Heart right ventricle (tissue), 16 donors: ENCODE measurements at places on chromosomes 5 and 9.

- no peak for DNase-seq
Observed at GRCh38 chr5:158679221-158679641, 420.5 kb downstream of the EBF1 start.

DNA sequence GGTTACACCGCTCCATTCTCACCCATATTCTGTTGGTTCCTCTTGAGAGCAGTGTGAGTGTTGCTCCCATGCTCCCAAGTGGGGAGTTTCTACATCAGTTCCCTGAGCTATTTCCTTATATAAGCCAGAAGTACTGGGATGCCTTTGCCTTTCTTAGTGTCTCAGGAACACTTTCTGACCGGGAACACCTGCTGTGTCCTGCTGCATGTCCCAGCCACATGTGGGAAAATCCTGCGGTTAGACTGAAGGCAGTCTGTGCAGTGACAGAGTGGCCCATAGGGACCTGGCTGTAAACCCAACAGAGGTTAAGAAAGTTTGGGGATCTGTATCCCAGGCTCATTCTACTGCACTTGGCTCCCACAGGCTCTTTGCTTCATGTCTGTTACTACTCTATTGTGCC lies 126.0 kb downstream of the EGFLAM start:
- no peak for DNase-seq

GRCh38 chr5:88885002-88885401 lies 2.0 kb upstream of the MEF2C start:
- DNase-seq = no peak

DNA sequence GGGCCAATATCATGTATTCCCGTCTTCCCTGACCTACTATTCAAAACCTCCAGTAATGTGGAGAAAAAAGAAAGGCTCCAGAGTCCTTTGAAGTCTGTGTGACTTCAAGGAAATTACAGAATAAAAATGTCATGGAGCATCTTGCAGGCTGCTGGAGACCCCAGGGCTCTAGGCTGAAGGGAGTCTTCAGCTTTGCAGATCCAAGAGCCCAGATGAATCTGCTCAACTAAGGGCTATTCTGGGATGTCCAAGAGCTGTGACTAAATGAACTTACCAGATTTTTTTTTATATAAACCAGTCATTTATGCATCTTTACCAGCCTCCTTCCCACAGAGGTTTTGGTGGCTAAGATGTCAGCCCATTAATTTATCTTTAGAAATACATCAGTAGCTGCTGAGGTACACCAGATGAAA lies 167.3 kb downstream of the MUSK start:
- no peak for DNase-seq

- DNase-seq = no peak
Observed at GRCh38 chr5:93576994-93577853, 3.8 kb downstream of the NR2F1-AS1 start.

DNA sequence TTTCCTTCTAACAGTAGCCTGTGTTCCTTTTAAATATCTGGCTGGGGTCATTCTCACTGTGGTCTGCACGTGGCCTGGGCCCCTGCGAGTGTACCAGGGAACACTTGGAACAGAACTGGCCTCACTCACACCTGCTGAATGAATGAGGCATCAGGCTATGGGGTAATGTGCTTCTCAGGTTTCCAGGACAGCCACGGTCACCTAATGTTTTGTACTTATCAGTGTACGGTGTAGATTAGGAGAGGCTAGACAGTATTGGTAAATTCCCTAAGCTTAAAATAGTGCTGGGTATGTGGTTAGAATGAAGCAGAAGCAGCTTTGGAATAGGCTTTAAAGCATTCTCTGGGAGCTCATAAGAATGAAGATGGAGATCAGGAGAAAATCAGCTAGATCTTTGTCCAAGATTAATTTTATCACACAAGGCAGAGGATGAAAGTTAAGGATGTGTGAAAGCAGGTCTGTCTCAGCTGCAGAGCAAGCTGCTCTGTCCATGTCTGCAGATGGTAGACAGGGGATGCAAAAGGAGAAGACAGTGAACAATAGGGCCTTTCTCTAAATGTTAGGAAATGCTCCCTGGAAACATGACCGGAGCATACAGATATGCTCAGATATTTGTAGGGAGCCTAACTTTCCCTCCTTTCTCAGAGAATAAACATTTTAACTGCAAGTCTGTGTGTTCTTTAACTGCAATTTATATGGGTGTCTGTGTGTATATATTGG lies 267.5 kb downstream of the NR3C1 start:
- no peak for DNase-seq

GRCh38 chr5:35319333-35320002 lies 89.2 kb upstream of the PRLR start:
- DNase-seq = peak; percentile 51

DNA sequence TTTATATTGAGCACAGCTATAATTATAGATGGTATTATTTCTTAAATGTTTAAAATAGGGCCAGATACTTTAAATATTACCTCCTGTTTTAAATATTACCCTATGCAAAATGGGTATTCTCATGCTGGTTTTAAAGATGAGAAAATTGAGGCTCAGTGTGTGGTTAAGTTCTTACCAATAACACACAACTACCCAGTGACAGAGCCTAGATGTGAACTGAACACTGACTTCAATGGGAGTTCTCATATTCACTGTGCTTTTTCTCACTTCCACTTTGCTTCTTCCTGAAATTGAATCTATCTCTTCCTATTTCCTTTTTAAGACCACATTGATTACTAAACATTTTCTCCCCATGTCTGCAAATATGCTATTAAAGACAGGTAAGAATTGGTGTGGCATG lies 135.8 kb upstream of the TUSC1 start:
- DNase-seq = no peak

- DNase-seq = no peak
Observed at GRCh38 chr9:129415942-129416651, 204.8 kb downstream of the C9orf50 start.

GRCh38 chr5:10538103-10538788 lies 25.6 kb upstream of the ANKRD33B start:
- DNase-seq = no peak

- DNase-seq = no peak
Observed at GRCh38 chr5:68196876-68197275, 18.7 kb upstream of the PIK3R1 start.

DNA sequence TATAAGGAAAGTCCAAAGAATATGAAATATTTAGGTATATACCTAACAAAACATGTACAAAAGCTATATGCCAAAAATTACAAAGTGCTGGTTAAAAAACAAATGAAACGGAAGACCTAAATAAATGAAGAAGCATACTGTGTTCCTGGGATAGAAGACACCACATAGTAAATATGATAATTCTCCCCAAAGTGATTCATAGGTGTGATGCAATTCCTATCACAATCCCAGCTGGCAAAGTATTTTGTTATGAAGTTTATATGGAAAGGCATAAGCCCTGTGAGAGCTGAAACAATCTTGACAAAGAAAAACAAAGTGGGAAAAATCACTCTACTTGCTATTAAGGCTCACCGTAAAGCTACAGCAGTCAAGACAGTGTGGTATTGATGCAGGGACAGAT lies 2.6 kb upstream of the SMIM23 start:
- no peak for DNase-seq

DNA sequence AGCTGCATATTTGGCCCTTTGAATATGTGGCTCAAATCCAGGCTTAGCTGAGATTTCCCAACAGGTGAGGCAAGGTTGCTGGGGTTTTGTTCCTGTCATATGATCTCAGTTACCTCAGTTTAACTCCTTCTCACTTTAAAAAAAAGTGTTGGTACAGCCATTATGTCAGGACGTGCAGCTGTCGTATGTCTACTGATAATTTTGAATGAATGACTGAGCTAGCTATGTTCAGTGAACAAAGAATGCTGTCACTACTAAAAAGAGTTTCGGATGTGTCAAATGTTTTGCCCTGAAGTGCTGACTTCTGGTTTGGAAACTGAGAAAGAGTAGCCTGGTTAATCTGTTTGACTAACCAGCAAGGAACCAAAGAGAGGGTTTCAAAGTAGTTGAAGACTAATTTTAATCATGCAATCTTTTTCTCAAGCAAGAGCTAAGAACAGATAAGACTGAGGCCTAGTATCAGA lies 106.3 kb upstream of the NR3C1 start:
- no peak for DNase-seq

DNA sequence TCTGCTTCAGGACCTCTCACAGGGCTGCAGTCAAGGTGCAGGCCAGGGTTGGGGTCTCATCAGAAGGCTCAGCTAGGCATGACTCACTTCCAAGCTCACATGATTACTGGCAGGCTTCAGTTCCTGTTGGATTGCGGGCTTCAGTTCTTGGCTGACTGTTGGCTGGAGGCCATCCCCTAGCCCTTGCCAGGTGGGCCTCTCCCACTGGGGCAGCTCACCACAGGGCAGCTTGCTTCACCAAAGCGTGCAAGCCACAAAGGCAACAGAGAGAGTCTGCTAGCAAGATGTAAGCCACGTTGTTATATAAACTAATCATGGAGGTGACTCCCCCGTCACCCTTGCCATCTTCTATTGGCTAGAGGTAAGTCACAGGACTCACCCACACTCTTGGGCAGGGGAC lies 14.4 kb downstream of the CPLX2 start:
- no peak for DNase-seq

GRCh38 chr5:36630201-36631145 lies 24.1 kb downstream of the SLC1A3 start:
- no peak for DNase-seq

DNA sequence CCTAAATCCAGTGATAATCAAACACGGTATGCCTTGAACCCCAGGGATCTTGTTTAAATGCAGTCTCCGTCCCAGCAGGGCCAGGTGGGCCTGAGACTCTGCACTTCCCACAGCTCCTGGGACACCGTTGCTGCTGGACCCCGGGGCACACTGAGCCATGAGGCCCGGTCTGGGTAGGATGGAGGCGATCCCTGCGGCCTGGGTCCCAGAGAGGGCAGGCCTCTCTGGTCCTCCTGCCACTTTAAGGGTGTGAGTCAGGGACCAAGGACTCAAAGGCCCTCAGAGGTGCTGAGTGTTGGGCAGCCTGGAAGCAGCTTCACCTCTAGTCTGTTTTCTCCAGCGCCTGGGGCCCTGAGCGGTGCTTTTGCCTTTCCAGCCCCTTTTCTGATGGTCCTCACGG lies 34.1 kb upstream of the SLC9A3 start:
- no peak for DNase-seq

DNA sequence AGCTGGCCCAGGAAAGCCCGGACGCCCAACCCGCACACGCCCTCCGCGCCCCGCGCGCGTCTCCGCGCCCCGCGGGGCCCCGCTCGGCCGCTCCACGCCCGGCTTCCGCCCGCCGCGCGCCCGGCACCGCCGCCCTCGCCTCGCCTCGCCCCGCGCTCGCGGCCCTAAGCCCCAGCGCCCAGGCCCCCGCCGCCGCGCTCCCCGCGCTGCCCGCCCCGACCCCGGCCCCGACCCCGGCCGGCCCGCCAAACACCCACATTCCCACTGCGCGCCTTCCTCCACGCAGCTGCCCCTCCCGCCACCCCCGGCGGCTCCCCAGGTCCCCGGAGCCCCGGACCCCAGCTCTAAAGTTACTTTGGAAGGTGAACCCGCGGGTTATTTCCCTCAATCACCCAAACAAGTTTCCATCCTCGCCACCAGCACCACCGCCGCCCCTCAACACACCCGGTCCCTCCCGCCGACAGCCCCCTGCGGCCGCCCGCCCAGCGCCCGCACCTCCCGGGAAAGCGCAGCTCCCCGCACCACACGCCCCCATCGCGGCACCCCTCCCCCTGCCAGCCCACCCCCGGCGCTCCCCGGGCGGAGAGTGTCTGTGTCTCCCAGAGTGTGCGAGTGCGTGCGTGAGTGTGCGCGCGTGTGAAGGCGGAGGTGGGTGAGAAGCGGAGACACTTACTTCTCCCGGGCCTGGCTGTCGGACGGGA lies 439 bp downstream of the SSBP2 start:
- no peak for DNase-seq

GRCh38 chr9:79592726-79593493 lies 21.1 kb downstream of the TLE4 start:
- DNase-seq = no peak

DNA sequence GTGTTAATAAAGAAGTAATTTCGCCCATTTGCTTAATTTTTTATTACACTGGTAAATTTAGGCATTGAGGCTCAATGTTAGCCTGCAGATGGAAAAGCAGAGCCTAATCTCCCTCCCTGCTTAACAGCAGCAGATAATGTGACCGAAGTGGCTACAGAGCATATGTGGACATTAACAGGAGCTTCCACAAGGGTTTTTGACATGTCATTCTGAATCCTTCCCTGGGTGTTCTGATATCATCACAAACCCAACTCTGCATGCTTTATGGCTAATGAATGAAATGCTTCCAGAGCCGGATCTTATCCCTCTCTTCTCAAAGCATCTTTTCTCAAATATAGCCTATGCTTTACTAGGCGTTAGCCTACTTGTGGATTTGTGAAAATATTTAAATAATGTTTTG lies 208.6 kb downstream of the CAAP1 start:
- no peak for DNase-seq

- peak; percentile 69 for DNase-seq
Observed at GRCh38 chr9:95003689-95004410, 277.4 kb downstream of the AOPEP start.

GRCh38 chr5:142197098-142197497 lies 88.5 kb downstream of the NDFIP1 start:
- no peak for DNase-seq

GRCh38 chr9:81814401-81814793 lies 113.8 kb upstream of the SPATA31D4 start:
- DNase-seq = no peak

DNA sequence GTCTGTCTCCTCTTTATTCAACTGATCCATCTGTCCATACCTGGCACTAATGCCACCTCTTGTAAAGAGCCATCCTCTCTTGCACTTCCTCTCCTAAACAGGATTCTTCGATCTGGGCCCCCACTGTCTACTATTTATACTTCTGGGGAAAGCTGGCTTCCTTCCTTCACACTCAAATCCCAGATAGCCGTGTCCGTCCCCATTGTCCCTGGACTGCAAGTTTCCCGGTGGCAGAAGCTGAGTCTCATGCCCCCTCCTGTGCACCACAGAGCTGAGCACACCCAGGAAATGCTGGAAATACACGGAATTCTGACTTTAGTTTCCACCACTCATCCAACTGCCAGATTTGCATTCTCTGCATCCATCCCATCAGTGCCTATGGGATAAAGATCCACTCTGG lies 84.0 kb downstream of the MARCHF11 start:
- no peak for DNase-seq

GRCh38 chr5:95924720-95925377 lies 36.8 kb downstream of the ELL2 start:
- DNase-seq = no peak

- no peak for DNase-seq
Observed at GRCh38 chr5:44952376-44952775, 143.6 kb downstream of the MRPS30 start.

DNA sequence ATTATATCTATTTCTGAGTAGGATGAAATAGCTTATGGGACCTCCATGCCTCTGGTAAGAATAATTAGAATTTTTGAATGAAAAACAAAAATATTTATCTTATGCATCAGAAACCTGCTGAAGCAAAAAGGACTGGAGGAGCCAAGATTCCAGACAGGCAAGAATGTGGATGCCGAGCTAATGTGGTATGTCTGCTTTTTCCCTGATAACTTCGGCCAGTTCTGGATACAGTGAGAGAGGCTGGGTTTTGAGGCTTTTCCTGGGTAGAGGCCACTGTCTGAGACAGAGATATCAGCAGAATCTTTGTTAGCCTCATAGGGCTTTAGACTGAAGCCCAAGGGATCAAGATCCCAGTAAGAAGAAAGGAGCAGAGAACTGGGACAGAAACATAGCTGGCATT lies 5.2 kb upstream of the CTNND2 start:
- DNase-seq = no peak
